CD4-positive, alpha-beta T cell treated with Interleukin-2 at 100 ng/mL for 4 hours (primary cell): ENCODE measurements at places on chromosomes 4 and X.

GRCh38 chr4:100949350-100949935 is 397.9 kb downstream of the PPP3CA start:
- DNase-seq: no peak

DNA sequence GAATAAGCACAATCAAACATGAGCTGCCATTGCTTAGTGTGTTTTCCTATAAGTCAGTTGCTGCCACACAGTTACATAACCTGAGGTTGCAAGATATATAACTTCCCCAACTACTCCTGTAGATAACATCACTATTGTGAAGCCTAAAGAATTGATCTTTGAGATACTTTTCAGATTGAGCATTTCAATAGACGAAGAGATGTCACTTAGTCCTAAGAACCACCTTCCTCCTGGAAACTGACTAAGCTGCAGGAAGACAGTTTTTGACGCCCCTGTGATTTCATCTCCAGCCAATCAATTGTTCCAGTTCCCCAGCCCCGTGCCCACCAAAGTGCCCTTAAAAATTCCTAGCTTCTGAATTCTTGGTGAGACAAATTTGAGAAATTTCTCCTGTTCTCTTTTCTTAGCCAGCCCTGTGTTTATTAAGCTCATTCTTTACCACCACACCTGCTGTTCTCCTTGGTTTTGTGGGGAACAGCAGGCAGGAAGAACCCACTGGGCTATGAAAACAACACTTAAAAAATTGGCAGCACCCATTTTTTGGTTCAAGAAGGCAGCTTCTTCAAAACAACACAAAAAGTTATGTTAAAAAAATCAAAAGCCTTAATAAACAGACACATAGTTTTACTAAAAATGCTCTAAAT is 317.1 kb upstream of the PABPC4L start:
- no peak for DNase-seq

GRCh38 chr4:81498551-81499099 is 26.9 kb upstream of the RASGEF1B start:
- no peak for DNase-seq

DNA sequence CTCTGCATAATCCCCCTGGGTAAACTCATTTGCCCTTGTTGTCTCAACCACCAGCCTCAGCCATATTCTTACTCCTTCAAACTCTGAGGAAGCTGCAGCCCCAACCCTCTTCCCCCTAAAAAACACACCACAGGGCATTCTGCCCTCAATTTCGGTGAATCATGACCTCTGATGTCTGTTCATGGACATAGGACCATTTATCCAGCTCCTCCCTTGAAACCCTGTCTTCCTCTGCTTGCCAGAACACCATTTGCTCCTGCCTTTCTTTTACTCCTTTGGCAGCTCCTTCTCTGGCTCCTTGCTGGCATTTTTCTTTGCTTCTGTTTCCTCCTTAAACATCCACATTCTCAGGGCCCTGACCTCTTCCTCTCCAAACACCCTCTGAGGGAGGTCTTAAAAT is 87.1 kb downstream of the ITIH6 start:
- no peak for DNase-seq

GRCh38 chr4:119525771-119526712 is 102.6 kb downstream of the PDE5A start:
- no peak for DNase-seq
